ENCODE measurements at places on chromosomes 3 and 15.

DNA sequence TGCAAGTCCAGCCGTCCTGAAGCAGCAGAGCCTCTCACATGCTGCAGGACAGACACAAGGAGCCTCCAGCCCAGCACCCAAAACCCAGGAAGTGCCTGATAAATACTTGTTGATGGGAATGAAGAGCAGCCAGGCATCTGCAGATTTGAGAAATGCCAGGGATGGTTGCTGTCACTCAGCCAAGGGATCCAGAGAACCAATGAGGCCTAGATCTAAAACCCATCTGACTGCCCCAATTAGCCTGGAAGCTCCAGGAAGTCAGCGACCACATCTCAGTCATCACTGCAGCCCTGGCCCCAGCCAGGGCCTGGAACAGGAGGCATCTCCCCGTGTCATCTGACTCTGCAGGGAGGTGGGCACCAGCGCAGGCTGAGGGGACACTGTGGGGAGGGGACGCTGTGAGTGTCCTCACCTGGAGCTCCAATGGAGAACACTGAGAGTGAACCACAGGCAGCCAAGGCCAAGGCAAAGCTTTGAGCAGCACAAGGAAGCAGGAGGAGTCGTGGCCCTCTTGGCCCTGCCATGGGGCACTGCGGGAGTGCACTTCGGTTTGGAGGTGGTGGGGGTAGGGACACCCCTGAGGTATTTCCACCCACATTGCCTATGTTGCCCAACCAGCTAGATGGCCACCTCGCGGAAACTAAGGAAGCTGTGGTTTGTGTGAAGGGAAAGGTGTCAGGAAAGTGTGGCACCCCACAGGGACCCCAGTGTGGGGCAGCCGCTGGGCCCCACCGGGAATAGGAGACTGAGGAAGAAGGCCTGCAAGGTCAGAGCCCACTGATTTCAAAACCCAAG, 229.5 kb downstream of the VPS13C start:
- DNase-seq: peak; percentile 68

- DNase-seq: no peak
Observed at GRCh38 chr3:116701070-116701469, 8.5 kb upstream of the TUSC7 start.

- peak; percentile 84 for DNase-seq
Observed at GRCh38 chr3:11607816-11608215, 35.9 kb downstream of the VGLL4 start.

- DNase-seq: peak; percentile 20
Observed at GRCh38 chr3:14177580-14178246, 688 bp downstream of the XPC start.

GRCh38 chr3:36792342-36792741, 28.0 kb upstream of the DCLK3 start:
- DNase-seq: peak; percentile 47

DNA sequence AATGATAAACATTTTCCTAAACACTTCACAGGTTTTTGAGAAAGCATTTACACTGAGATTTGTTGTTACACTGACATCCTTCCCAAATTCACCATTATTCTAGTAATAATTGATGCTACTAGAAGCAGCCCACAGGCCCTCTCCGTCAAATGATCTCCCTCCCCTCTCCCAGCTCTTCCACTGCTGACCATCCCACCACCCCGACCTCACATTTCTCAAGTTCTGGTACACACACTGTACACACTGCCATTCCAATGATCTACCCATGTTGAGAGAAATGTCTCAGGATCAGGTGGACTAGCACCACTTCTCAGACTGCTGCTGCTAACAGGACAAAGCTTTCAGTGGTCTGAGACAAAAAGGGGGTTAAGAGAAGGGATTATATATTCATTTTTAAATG, 3.5 kb downstream of the TBC1D5 start:
- DNase-seq: no peak

DNA sequence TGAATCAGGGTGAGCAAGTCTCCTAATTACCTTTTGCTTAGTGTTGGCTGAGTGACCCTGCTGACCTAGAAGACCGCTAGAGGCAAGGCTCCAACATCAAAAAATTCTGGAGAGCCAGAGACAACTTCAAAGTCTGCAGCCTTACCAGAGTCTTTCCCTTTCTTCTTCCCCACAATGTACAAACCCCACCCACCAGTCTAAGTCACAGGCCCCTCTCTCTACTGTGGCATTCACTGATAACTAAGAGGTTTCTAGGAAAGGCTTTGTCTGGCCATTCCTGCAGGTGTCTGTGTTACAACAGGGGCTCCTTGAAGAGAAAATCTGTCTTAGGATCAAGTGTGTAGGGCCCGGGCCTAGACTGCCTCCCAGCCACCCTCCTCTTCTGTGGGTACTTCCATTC, 525 bp downstream of the MYH15 start:
- DNase-seq: no peak

- DNase-seq: peak; percentile 87
Observed at GRCh38 chr3:10594915-10595314, 89.5 kb upstream of the ATP2B2 start.

- no peak for DNase-seq
Observed at GRCh38 chr3:22360164-22360563, 609.2 kb upstream of the ZNF385D start.

GRCh38 chr15:65870889-65871533, 1.7 kb downstream of the RAB11A start:
- peak; percentile 58 for DNase-seq

DNA sequence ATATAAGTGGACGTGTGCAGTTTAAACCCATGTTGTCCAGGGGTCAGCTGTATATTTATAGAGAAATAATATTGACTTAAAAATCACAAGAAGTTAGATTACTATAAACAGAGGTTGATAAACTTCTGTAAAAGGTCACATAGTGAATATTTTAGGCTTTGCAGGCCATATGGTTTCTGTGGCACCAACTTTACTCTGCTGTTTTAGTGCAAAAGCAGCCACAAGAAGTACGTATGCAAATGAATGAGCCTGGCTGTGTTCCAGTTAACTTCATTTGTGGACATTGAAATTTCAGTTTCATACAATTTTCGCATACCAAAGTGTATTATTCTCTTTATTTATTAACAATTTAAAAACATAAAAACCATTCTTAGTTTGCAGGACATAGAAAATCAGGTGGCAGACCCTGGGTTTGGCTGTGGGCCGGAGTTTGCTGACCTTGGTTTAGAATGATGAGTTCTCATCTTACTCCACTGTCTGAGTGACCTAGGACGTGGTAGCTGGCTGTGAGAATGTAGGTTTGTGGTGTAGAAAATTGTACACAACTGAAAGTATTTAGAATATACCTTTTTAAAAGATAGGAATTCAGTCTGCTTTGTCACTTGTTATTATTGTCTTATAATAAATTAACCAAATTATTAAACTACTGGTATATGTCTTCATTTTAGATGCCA, 16.3 kb downstream of the FAN1 start:
- DNase-seq: no peak

DNA sequence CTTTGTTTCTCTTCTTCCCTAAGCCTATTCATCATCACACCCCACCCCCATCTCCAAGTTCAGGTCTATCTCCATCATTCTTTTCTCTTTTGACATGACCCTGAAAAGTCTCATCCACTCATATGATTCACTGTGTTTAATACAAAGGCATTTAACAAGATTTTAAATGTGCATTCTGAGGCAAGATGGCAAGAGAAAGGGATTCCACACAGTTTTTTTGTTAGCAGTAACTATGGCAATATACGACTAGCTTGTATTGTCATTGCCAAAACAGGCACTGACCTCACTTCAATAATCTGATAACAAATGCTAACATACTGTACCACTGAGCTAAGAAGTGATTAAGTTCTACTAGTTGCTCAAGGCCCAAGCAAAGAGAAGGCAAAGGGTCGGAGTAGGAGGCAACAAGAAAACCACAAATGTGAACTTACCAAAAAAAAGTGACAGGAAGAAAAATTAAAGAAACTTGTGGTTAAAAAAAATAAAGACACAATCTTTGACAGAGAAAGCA, 53.2 kb downstream of the FBN1 start:
- no peak for DNase-seq

GRCh38 chr3:103991461-103992115, 1375.1 kb upstream of the ALCAM start:
- DNase-seq: peak; percentile 40

GRCh38 chr3:118974356-118975097, 60.1 kb downstream of the IGSF11 start:
- no peak for DNase-seq

DNA sequence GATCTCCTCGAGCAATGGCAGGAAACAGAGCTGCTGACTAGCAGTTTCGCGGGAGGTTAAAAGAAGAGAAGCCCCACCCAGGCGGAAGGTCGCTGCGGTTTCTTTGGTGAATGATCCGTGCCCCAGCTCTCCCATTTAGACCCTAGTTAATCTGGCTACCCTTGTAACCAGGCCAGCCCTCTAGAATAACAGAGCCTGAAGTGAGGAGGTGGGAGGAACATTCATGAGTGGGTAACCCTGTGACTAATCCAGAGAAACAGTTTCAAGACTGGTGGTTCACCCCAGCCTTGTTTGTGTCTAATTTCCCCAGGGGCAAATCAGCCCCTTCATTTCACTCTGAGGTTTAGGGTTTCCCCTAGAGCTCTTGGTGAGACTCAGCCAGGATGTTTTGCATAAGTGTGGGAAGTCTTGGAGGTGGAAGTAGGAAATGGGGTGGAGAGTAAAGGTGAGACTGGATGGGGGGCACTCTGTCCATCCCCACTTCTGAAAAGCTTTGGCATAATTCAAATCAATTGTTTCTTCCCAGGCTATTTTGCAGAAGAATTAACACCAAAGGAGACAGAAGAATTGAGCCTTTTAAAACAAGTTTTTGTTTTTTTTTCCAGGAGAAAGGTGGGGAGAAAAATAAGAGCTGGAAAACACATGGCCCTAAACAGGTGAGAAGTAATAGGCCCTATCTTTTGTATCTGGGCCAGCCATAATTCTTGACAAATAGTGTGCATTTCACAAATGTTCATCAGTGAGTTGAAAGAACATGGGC, 303.1 kb downstream of the RPLP1 start:
- DNase-seq: peak; percentile 95

DNA sequence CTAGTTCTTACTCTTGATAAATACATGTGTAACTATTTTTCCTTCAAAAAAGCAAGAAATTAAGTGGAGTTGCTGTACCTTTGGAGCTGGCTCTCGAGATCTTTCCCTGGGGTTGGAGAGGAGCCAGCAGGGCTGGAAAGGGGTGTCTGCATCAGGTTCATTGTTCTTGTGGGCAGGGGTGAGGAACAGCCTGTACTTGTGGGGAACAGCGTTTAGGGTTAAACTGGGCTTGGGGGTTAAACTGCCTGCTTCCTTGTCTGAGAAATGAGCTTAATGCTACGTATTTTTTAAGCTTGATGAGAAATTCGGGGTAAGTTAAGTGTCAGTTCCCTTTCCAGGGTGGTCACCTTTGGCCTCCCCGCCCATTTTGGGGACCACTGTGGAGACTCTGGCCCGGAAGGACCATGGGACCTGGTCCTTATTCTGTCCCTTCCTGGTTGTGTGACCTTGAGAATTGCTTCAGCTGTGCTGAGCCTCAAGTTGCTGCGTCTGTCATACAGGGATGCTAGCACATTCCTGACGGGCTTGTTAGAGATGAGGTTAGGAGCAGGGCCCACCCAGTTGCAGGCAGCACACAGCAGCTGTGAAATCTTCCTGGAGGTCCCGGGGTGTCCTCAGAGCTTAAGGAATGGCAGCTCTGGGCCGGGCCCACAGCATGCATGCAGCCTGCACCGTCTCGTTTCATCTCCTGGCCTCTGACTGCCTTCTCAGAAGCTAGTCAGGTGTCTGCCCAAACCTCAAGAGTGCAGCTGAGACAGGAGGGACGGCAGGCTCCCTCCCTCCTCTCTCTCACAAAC, 11.6 kb downstream of the H1-8 start:
- DNase-seq: peak; percentile 38

DNA sequence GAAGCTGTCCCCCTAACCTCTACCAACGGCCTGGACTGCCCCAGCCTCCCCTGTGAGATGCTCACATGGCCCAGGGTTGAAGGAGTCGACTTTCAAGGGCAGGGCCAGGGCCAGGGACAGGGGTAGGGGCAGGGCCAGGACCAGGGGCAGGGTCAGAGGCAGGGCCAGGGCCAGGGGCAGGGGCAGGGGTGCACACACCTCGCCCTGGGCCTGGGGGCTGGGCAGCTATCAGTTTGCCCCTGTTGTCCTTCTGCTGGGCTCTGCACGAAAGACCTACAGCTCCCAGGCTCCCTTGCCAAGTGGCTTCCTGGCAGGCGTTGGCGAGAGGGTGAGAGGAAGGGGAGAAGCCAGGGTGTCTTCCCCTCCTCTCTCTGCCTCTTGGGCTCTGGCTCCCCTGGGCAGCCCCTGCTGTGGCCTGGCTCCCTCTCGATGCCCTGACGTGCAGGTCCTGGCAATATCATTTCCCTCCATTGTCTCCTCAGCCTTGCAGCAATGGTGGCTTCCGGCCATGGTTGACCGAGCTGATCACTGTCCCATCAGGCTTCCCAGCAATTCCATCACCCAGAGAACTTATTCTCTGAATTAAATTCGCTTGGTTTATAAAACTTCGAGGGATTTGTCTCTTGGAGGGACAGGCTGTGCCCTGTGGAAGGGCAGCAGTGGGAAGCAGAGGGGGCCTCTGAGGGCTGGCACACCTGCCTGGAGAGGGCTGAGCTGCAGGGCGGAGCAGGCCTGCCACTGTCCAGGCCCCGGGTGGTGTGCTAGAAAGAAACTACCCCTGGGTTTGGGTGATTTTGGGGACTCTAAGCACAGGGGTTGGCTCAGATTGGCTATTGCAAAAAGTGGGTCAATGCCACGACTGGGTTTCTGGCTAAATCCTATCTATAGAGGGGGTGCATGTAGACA, 13.9 kb downstream of the PRR23E start:
- DNase-seq: no peak

GRCh38 chr3:71797455-71797854, 12.5 kb upstream of the PROK2 start:
- DNase-seq: no peak

- DNase-seq: no peak
Observed at GRCh38 chr3:73626106-73626505, 1.4 kb upstream of the PDZRN3 start.

All from NB4 (cell line).